Adipose tissue (tissue), 3 donors: ENCODE measurements at places on chromosomes 7 and 10. TPM values are rescaled to one million over a fixed set of nuclear protein-coding genes. Genes with fewer than 3 reads are reported as not detected.

ANKRD1 gene
- 5.6 TPM for polyA plus RNA-seq

SLC13A1 gene
- not detected for polyA plus RNA-seq

ELAPOR2 gene
- 4.0 TPM for polyA plus RNA-seq

RPEL1 gene
- not detected for polyA plus RNA-seq

FOXP2 gene
- 2.0 TPM for polyA plus RNA-seq

TBXAS1 gene
- polyA plus RNA-seq, result 9.8 TPM

SEMA3C gene
- polyA plus RNA-seq, result 18.0 TPM

FAM25A gene
- polyA plus RNA-seq, result not detected

HYAL4 gene
- polyA plus RNA-seq, result not detected

AZGP1 gene
- 415 TPM for polyA plus RNA-seq

SEPTIN14 gene
- polyA plus RNA-seq, result not detected

ZNF736 gene
- 2.6 TPM for polyA plus RNA-seq

AMZ1 gene
- polyA plus RNA-seq, result 0.01 TPM

NME8 gene
- polyA plus RNA-seq, result not detected

NUTM2A gene
- polyA plus RNA-seq, result 1.3 TPM

UPK3BL2 gene
- 9.8 TPM for polyA plus RNA-seq

SLC26A4 gene
- 1.9 TPM for polyA plus RNA-seq

CPA4 gene
- polyA plus RNA-seq, result 0.67 TPM

SUN3 gene
- not detected for polyA plus RNA-seq

CPN1 gene
- polyA plus RNA-seq, result not detected

PPP1R3A gene
- polyA plus RNA-seq, result not detected

TMEM236 gene
- 0.24 TPM for polyA plus RNA-seq

H2BK1 gene
- not detected for polyA plus RNA-seq

TAS2R5 gene
- 0.56 TPM for polyA plus RNA-seq

MYL10 gene
- not detected for polyA plus RNA-seq

PNLIPRP3 gene
- polyA plus RNA-seq, result 0.05 TPM

TCF7L2 gene
- polyA plus RNA-seq, result 5.4 TPM

NAT16 gene
- polyA plus RNA-seq, result not detected

ABCB1 gene
- 3.2 TPM for polyA plus RNA-seq

ITIH5 gene
- polyA plus RNA-seq, result 7.9 TPM

CDH23 gene
- polyA plus RNA-seq, result 21.1 TPM

RBP3 gene
- polyA plus RNA-seq, result not detected

GRM3 gene
- polyA plus RNA-seq, result not detected

WNT8B gene
- 0.03 TPM for polyA plus RNA-seq

LIPN gene
- not detected for polyA plus RNA-seq

IDI1 gene
- polyA plus RNA-seq, result 54.2 TPM

CRTAC1 gene
- polyA plus RNA-seq, result 2.9 TPM

PPP1R3C gene
- 2.9 TPM for polyA plus RNA-seq

FAM221A gene
- polyA plus RNA-seq, result 6.4 TPM

HIF1AN gene
- 7.3 TPM for polyA plus RNA-seq
